ENCODE measurements at places on chromosomes 11 and 22. TPM values are rescaled to one million over a fixed set of nuclear protein-coding genes. Genes with fewer than 3 reads are reported as not detected.

The OR52A1 gene
- total RNA-seq, result not detected

The MS4A15 gene
- not detected for total RNA-seq

The SLC25A17 gene
- total RNA-seq, result 40.6 TPM

The RIMBP3C gene
- 0.06 TPM for total RNA-seq

DNA sequence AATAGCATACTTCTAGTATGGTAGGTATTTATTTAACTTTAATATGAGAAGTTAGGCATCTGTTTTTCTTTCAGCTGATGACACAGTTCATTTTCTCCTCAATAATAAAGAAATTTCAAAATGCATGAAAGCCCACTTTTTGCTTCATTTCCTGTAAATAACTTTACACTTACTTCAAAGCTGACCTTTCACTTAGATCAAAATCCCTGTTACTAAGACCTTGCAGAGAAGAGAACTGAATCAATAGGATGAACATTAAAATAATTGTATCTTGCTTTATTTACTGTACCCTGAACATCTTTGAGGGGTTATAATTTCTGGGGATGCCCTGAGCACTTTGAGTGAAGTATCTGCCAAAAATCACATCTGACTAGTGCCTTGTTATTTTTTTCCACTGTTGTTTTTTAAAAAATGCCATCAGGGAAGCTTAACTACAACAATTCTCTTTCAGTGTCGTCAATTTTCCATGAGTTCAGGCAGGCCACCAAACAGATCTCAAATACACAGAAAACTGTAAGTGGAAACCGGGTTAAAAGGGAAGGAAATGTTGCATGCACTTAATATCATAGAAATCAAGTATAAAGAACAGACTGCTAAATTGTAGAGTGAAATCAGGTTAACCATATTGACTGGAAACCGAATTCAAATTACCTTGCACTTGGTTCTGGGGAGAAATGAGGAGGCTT, 206.2 kb downstream of the MAML2 start:
- peaks cover 68% of the 10 kb centered on the region for H3K4me1 ChIP-seq
- H3K27ac ChIP-seq, result peak overlapping the region; percentile 90
- H3K36me3 ChIP-seq, result peaks cover 28% of the 10 kb centered on the region
- H3K27me3 ChIP-seq, result no peaks in the 10 kb centered on the region
- DNase-seq, result no peak

DNA sequence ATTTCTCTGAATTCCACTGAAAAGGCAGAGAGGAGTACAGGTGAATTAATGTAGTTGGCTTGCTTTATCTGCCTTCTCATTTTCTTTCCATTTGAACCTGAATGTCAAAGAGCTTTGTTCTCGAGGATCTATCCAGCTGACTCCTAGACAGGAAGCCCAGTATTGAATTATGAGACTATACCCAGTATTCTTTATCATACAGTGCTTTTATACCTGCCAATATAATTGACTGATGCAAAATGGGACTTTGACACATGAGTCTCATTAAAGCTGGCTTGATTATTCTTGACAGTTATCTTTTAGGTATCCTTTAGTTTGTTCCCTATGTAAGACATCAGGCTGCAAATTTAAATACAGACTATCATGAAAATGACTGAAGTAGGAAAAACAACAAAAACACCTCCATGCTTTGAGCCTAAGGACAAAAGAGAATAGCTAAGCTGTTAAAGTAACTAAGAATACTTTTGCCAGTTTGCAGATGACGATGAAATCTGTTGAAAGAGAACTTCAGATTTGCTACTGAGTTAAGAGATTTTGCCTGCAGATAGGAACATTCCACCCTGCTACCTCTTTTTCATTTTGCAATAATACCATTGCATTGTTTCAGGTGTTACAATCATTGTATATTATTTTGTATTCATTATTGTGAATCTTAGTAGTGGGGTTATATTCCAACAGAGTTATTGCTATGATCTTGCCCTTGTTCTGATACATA, 117.1 kb downstream of the ENTHD1 start:
- H3K4me3 ChIP-seq, result no peak overlapping the region
- H3K4me1 ChIP-seq, result peaks cover 14% of the 10 kb centered on the region
- DNase-seq, result no peak
- no peaks in the 10 kb centered on the region for H3K36me3 ChIP-seq
- H3K27ac ChIP-seq, result no peak overlapping the region

GRCh38 chr11:66126064-66126463, 56.0 kb downstream of the PACS1 start:
- DNase-seq, result no peak
- peak overlapping the region; percentile 95 for H3K27ac ChIP-seq
- H3K4me1 ChIP-seq, result peaks cover 68% of the 10 kb centered on the region
- H3K4me3 ChIP-seq, result peak overlapping the region; percentile 76

DNA sequence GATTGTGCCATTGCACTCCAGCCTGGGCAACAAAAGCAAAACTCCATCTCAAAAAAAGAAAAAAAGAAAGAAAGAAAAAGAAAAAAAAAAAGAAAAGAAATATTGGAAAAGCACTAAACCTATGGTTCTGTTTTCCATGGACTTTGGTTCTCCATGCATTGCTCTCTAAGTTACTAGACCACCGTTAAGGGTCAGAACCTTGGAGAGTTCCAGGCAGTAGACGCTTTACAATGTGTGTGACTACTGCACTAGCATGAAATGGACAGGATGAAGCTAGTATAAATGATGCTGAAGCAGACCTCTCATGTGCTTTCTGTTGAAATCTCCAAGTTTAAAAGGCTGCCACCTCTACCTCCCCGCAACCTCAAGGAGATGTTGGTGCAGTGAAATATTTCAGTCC, 63.5 kb downstream of the SIK2 start:
- no peaks in the 10 kb centered on the region for H3K27me3 ChIP-seq
- peaks cover 10% of the 10 kb centered on the region for H3K36me3 ChIP-seq
- no peak overlapping the region for H3K4me3 ChIP-seq
- no peak for DNase-seq

DNA sequence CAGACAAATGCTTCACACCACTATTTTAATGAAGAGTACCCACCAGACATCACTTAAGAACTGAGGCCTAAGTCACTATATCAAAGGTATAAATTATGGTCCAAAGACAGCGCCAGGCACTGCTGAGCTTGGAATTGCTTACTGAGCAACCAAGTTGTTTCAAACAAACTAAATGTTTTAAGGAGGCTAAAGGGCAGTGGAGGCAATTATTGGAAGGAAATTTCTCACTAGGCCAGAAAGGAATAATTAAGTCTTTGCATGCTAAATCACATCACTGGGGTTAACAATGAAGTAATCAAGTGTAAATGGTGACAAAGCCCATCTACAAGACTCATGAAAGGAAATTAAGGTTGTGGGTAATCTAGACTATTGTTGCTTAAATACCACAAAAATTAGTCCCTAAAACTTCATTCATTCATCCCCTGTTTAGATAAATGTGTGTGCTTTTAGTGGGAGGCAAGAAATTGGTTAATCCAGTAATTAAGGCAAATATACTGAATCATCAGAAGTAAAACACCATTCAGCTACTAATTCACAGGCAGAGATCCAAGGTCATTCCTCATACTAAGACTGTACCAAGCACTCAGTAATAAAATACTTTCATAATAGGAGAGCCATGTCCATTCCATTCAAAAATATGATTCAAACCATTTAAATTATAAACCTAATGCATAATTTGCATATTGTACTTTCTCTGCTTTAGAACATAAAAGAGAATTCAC, 21.2 kb downstream of the LGR4 start:
- H3K4me3 ChIP-seq, result no peak overlapping the region
- no peak overlapping the region for H3K27ac ChIP-seq
- H3K27me3 ChIP-seq, result no peaks in the 10 kb centered on the region
- DNase-seq, result no peak

DNA sequence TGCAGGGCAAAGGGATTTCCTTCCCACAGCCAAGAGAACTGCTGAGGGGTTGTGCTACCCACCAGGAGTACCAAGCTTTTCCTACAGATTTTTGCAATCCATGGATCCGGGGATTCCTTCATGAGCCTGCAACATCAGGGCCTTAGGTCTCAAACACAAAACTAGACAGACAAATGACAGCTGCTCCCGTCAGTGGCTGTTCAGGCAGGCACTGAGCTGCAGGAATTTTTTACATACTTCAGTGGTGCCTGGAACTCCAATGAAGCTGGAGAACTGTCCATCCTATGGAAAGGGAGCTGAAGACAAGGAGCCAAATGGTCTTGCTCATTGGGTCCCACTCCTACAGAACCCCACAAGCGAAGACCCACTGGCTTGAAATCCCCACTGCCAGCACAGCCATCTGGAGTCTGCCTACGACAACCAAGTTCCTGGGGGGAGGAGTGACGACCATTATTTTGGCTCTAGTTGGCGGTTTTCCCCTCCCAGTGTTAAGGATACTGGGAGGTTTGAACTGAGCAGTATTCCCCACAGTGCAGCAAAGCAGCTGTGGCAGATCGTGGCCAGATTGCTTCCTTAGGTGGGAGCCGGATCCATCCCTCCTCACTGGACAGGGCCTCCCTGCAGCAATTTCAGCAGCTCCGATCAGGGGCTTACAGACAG, 157.7 kb upstream of the TMEM45B start:
- no peak overlapping the region for H3K27ac ChIP-seq
- H3K4me3 ChIP-seq, result no peak overlapping the region
- H3K36me3 ChIP-seq, result peaks cover 12% of the 10 kb centered on the region
- no peak for DNase-seq
- peaks cover 14% of the 10 kb centered on the region for H3K27me3 ChIP-seq

DNA sequence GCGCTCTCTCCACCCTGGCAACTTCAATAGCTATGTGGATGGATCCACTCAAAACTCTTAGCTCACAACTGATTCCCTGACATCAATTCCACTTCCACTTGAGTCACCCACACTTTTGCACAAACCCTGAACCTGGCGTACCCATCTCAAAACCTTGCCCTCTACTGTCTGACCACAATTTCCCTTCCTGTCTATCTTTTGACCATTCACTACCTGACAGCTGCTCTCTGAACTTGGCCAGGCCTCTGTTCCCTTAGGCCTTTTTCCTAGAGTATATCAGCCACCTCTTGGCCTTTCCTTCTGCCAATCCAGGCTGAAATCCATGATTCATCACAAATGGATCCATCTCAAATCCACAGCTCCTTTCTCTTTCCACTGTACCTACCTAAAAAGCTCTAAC, 106.0 kb downstream of the RPL27A start:
- H3K4me3 ChIP-seq, result no peak overlapping the region
- no peaks in the 10 kb centered on the region for H3K4me1 ChIP-seq
- H3K27ac ChIP-seq, result no peak overlapping the region
- no peaks in the 10 kb centered on the region for H3K36me3 ChIP-seq

GRCh38 chr22:40606306-40606705, 30.2 kb downstream of the MRTFA start:
- H3K27ac ChIP-seq, result no peak overlapping the region
- H3K4me1 ChIP-seq, result peaks cover 49% of the 10 kb centered on the region
- H3K4me3 ChIP-seq, result no peak overlapping the region
- H3K36me3 ChIP-seq, result peaks cover 2% of the 10 kb centered on the region
- H3K27me3 ChIP-seq, result no peaks in the 10 kb centered on the region

DNA sequence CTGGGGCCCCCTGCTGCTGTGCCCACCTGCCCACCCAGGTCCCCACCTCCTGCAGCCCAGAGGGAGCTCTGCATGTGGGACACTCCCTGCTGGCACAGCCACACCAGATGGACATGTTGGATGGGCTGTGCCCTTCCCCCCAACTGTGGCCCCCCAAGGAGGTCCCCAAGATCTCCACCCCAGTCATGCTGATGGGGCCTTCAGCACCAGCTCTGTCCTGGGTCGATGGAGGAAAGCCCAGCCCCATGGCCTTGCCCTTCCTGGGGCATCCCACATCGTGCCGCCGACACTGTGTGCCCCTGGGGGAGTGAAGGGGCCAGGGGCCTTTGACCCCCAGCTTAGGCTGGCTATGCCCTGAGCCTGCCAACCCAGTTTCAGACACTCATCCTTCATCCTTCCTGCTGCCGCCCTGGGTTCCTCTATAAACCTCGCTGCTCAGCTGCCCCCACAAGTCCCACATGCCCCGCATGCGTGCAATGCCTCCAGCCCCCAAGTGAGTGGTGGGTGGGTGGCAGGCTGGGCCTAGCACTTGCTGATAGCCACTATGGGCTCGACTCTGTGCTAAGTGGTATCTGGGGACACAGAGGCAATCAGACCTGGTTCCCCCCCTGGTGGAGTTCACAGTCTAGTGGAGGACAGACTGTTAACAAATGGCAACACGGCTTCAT, 3.9 kb upstream of the DPP3 start:
- DNase-seq, result no peak
- H3K27ac ChIP-seq, result no peak overlapping the region
- no peaks in the 10 kb centered on the region for H3K27me3 ChIP-seq
- peaks cover 5% of the 10 kb centered on the region for H3K36me3 ChIP-seq
- peaks cover 18% of the 10 kb centered on the region for H3K4me1 ChIP-seq
- no peak overlapping the region for H3K4me3 ChIP-seq

DNA sequence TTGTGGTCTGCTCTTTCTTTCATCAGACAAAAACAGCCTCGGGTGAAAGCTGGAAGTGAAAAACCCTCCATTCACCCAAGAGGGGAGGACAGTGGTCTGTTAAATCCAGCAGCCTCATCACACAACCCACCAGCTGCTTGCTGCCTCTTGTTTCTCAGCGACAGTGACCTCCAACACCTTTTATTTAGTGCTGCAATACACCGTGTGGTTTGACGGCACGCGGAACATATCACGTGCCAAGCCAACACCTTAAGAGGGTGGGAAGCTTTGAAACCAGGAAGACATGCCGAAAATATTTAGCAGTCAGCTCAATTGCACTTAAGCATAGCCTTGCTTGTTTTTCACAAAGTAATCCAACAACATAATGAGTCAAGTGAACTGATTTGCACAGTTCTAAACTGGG, 39.8 kb upstream of the POGLUT3 start:
- H3K27ac ChIP-seq, result peak overlapping the region; percentile 12
- H3K4me1 ChIP-seq, result peaks cover 3% of the 10 kb centered on the region
- no peaks in the 10 kb centered on the region for H3K27me3 ChIP-seq

GRCh38 chr11:108541531-108541930, 43.3 kb upstream of the POGLUT3 start:
- no peak overlapping the region for H3K4me3 ChIP-seq
- no peak for DNase-seq
- H3K27me3 ChIP-seq, result no peaks in the 10 kb centered on the region
- no peak overlapping the region for H3K27ac ChIP-seq
- H3K4me1 ChIP-seq, result peaks cover 3% of the 10 kb centered on the region

GRCh38 chr11:43619863-43620505, 60.6 kb upstream of the HSD17B12 start:
- no peak overlapping the region for H3K4me3 ChIP-seq
- no peak overlapping the region for H3K27ac ChIP-seq
- H3K27me3 ChIP-seq, result peaks cover 42% of the 10 kb centered on the region
- no peaks in the 10 kb centered on the region for H3K4me1 ChIP-seq

DNA sequence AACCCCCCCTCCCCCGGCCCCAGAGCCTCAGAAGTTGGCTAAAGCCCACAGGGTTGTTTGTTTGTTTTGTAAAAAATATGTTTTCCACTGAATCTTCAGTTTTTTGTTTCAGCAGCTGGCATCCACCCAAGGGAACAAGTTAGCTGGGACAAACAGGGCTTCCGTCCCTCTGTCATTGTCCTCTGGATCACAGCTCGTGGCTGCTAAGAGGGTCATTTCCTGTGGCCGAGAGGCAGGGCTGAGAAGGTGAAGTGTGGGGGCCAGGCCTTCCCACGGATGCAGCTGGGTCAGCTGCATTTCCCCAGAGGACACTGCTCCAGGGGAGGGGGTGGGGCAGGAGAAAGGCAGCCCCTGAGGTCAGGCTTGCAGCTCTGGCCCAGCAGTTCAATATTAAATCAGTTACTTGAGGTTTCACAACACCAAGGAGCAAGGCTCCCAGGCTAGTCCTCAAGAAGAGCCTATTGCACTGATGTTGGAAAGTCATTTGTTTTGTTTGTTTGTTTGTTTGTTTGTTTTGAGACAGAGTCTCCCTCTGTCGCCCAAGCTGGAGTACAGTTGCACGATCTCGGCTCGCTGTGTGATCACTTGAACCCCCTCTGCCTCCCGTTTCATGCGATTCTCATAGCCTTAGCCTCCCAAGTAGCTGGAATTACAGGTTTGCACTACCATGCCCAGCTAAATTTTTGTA, 34.4 kb upstream of the SMTN start:
- no peaks in the 10 kb centered on the region for H3K4me1 ChIP-seq
- H3K4me3 ChIP-seq, result no peak overlapping the region
- no peak for DNase-seq
- no peak overlapping the region for H3K27ac ChIP-seq

Measured in activated naive CD8-positive, alpha-beta T cell treated with anti-CD3 and anti-CD28 coated beads for 36 hours (primary cell).